Thyroid gland (tissue), 4 donors: ENCODE measurements at places on chromosomes 2 and 18. TPM values are rescaled to one million over a fixed set of nuclear protein-coding genes. Genes with fewer than 3 reads are reported as not detected.

The OTOF gene
- 0.67 TPM for total RNA-seq

The POTEJ gene
- total RNA-seq: not detected

The VWC2L gene
- not detected for total RNA-seq

The NAT8 gene
- total RNA-seq: not detected

The SP140 gene
- total RNA-seq: 1.2 TPM

The PRKCE gene
- total RNA-seq: 13.5 TPM

The RESP18 gene
- total RNA-seq: not detected

The SETBP1 gene
- 32.1 TPM for total RNA-seq
